Frontal cortex (tissue), 4 donors: ENCODE measurements at places on chromosomes 5 and 9.

DNA sequence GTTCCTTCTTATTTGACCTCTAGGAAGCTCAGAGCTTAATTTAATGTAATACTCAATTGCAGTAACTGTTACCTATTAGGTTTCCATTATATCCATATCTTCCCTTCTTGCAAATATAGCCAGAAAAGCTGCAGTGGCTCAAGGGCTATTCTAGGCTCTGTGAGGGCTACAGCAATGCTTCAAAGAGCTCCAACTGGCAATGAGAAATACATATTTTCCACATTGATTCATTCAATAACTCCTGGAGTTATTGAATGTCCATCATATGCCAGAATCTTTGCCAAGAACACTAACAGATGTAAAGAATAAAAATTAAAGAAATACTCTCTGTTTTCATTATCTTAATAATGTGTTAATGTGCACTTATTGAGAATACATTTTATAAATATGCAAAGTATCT lies 396.9 kb upstream of the PAPPA start:
- DNase-seq = no peak

- no peak for DNase-seq
Measured at GRCh38 chr5:59092758-59093157, 509.9 kb downstream of the RAB3C start.

DNA sequence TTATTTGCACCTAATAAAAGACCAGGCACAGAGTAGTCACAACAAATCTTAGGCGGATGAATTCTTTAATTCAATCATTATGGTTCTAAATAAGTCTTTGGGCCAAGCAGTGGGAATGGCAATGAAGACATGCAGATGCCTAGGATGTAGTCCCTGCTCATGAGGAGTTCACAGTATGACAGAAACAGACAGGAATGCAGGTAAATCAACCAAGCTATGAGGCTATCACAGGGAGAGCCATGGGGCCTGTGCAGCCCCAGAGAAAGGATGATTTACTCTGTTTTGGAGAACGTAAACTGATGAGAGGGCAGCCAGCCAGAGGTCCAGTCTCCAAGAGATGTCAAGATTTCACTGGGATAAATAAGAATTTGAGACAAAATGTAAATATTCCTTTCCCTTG lies 129.4 kb downstream of the TRIM32 start:
- no peak for DNase-seq

GRCh38 chr5:4099386-4099785 lies 503.8 kb downstream of the IRX1 start:
- no peak for DNase-seq

DNA sequence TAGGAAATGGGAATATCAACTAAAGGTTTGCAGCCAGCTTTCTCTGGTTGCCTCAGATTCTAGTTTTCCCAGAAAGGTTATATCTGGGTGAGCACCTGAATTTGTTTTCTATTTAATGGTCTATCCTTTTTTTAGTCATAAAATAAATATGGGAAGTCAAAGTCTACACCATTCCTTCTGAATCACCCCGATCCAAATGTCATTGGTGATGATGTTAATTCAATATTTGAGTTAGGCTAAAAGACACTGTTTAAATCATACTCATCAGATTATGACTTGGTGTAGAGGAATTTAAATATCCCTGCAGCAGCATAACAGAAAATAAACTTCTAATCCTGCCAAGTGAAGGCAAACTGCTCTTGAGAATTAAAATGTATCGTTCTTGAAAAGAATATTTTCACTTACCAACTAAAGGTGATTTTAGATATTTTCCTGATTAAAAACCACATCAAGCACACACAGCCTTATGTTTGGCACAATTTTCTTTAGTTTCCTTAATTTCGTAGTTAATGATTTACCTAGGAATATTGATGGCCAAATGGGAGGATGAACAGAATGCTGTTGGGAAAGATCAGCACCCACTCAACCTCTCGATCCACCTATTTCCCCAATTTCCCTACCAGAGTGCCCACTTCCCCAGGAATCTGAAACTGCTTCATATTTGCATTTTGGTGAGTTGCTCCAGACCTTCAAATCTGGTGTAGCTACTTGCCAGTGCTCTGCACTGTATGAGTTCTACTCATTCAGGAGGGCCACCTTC lies 103.1 kb upstream of the TSLP start:
- no peak for DNase-seq

DNA sequence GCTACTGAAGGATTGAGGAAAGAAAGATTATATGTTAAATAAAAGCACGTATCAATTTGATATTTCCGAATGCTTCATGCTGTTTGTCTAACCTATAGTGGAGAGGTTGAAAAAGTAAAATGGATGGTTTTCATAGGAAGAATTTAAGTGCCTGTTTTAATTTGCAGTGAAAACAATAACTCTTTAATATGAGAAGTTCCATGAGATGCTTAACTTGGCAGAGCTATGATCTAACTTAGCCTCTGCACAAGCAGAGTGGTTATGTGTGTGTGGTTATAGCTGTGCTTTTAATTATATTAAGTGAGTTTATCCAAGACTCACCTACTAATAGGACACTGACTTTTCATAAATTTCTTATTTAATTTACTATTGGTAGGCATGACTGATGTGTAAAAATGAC lies 57.4 kb downstream of the AOPEP start:
- DNase-seq = no peak

- DNase-seq = no peak
Measured at GRCh38 chr9:124358631-124359030, 56.6 kb downstream of the PSMB7 start.

DNA sequence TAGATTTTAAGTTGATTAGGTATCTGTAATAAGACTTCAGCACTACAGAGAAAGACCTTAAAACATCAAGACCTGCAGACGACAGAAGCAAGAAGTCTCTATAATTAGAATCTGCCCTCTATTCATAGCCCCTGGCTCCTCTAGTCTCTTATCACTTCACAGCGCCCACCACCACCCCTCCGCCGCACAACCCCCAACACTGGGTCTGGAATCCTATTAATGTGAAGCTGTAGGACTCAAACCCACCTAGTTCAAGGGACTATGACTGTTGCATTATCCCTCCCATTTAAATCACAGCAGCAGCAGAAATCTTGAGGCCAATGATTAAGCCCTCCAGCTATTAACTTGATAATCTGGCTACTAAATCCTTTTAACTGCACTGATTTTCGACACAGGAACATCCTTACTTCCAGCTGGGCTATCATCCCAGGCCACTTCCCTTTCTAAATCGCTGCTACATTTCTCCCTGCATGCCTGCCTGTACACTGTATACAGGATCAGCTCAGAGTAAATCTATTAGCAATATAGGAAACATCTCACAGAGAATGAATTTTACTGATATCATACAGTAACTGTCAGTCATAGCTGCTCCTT lies 159.5 kb upstream of the GRAMD2B start:
- DNase-seq = no peak

DNA sequence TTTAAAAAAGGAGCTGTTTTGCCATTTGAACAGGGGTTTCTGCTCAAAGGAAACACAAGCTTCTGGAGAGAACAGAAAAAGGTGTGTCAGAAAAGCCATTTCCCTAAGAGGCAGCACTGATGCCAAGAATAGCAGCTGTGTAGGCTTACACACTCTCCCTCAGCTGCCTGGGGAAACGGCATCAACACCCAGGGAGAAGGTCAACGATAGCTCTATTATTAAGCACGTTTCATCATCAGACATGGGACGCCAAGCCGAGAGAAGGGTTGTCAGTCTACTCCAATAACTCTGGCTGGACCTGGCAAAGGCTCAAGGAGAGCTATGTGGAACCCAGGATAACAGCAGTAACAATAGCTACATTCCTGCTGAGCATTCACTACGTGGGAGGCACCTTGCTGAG lies 314.2 kb downstream of the CDK5RAP2 start:
- DNase-seq = no peak

DNA sequence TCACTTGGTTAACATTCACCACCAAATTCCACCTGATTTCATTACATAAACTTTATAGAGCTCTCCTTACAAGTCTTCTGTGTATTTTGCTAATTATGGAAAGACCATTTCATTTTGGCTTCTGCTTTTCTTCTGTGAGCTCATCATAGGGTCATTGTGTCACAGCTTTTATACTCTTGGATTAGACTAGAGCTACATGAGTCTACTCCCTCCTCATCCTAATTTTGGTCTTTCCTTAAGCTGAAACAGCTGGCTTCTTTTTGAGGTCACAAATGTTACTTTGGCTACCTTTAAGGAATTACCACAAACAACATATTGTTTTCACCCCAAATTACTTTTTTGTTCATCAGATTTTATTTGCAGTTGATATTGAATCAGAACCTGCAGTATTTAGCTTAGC lies 103.0 kb downstream of the NPR3 start:
- DNase-seq = no peak

- DNase-seq = no peak
Measured at GRCh38 chr5:119288379-119289033, 67.3 kb upstream of the TNFAIP8 start.

DNA sequence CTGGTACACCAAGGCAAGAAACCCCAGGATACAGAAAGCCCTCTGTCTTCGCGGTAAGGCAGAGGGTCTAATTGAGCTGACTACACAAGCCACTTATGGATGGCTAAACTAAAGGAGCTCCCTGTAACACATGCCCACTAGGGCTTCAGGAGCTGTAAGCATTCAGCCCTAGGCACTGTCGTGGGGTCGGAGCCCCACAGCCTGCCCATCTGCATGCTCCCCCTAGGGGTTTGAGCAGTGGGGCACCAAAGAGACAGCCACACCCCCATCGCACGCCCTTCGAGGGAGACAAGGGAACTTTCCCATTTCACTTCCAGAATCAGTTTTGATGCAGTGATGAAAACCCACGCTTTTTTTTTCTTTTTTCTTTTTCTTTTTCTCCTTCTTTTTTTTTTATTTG lies 11.0 kb upstream of the MTMR12 start:
- no peak for DNase-seq

DNA sequence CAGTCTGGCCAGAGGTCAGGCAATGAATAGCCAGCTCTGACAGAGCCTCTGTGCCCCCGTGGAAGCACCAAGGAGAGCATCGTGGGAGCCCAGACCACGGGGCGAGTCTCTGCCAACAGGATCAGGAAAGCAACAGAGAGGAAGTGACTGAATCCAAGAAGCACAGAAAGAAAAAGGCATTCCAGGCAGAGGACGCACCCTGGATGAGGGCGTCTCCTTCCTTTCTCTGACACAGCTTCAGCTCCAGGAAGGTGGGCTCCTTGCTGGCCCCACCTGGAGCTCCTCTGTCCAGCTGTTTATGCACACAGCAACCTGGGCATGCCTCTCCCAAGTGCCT lies 16.6 kb downstream of the HK3 start:
- no peak for DNase-seq

GRCh38 chr5:36958612-36959011 lies 82.0 kb downstream of the NIPBL start:
- no peak for DNase-seq

- DNase-seq = no peak
Measured at GRCh38 chr5:87899721-87900131, 368.9 kb downstream of the TMEM161B start.

DNA sequence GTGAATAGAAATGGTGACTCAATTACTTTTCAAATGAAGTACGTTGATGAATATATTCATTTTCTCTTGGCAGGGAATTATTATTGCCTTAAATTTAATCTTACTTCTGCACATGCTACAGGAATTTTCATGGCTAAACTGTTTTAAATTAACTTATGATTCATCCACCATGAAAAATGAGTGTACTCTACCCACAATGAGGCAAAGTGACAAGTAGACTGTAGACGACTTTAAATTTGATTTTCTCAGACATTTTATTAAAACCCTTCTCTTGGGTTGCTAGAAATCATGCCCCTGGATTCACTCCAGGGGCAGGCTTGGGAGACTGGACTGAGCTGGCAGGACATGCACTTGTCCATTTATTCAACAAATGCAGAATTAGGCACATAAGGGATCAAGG lies 23.5 kb upstream of the ERAP2 start:
- no peak for DNase-seq

DNA sequence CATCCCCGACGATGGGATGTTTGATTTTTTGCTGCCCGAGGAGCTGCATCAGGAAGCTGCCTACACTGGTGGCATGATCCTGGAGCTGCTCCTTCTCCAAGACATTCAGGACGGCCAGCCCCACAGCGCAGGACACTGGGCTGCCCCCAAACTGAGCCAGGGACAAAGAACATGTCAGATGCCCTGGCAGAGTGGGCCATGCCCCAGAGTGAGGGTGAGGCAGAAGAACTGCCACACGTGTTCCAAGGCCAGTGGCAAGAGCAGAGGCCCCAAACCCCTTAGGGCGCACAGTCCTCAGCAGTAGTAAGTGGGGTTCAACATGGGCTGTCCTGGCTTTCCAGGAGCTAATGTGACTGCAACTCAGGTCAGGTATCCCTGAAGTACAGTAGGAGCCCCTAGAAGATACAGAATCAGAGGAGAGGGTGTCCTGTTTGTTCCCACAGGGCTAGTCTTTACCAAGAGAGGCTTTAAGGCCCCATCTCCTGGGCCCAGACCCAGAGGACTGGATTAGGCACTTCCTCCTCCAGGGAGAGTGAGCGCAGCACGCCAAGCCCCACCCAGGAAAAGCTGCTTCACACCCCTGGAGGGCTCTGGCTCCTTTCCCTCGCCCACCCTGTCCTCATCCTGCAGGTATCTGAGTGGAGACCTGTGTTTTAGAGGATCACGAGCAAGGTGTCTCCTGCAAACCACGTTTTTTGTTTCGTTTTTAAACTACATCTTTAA lies 11.1 kb downstream of the HNRNPAB start:
- DNase-seq = no peak

- no peak for DNase-seq
Measured at GRCh38 chr5:138743484-138743883, 9.7 kb upstream of the CTNNA1 start.

DNA sequence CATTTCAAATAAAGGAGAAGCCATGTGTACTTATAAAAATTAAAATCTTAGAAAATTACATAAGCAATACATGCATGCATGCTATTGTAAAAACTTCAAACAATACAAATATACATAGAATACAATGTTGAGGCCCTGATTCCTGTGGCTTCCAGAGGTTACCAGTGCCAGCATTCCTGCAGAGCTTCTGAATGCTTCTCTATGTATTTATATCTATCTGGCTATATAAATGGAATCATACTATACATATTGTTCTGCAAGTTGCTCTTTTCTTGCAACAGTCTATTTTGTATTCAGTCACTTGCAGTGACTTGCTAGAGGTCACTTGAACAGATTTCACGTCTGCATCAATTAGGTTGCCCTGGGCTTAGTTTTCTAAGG lies 3.2 kb upstream of the IL12B start:
- DNase-seq = no peak

- peak; percentile 63 for DNase-seq
Measured at GRCh38 chr9:72280913-72281500, 84.0 kb downstream of the ZFAND5 start.
